ENCODE measurements at places on chromosomes 3 and 15.

DNA sequence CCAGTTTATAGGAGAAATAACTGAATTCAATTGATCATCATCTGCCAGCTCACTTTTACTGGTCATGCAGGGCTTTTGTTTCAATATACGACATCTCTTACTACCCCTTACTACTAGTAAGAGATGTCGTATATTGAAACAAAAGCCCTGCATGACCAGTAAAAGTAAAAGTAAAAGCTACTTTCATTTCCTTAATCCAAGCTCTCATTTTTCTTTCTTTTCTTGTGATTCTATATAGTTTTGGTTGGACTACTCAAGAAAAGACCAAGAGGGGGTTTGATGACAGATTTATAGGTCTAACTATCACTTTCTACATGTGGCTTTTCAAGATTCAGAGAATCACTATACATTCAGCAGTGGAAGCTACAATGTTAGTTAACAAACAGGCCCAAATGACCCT lies 1237.3 kb downstream of the ROBO2 start:
- DNase-seq = no peak

DNA sequence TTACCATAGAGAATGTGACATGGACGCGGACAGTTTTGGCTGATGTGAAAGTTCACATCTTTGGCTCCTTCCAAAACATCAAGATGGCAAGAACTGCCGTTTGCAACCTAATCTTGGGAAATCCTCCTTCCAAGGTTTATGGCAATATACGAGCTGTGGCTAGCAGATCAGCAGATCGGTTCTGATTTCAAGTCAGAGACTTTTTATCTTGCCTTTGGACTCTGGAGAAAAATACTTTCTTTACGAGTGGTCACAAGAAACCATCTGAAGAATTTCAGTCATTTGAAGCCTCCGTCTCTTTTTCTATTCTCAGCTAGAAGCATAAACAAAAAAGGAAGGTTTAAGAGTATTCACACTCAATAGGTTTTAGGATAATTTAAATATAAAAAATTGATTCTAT lies 153.5 kb upstream of the MEIS2 start:
- DNase-seq = no peak

DNA sequence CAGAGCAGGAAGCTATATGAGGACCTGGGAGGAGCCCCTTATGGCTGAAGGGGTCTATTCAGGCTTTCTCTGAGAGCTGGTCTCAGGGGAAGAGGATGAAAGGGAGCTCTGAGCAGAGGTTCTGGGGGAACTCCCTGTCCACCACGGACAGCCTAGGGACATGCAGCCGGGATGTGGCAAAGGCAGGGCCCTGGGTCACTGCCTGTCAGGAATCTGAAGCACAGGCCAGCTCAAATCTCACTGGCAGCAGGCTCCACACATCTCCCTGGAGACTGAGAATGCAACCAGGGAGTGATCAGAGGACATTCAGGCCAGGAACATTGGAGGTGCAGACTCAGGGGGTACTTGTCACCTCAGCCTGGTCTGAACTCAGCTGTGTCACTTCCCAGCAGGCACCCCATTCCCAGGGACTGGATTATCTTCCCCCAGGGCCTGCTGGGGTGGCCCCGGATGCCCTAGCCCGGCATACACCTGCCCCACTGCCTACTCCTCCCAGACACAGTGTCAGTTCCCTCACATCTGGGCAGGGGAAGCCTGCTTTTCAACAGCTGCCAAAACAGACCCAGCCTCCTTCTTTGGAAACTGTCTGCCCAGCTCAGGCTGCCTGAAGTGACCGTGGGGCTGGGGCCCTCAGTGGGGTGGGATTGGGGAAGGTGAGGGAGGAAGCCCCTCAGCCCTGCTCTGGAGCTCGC lies 18.3 kb upstream of the SEMA3F start:
- DNase-seq = no peak

DNA sequence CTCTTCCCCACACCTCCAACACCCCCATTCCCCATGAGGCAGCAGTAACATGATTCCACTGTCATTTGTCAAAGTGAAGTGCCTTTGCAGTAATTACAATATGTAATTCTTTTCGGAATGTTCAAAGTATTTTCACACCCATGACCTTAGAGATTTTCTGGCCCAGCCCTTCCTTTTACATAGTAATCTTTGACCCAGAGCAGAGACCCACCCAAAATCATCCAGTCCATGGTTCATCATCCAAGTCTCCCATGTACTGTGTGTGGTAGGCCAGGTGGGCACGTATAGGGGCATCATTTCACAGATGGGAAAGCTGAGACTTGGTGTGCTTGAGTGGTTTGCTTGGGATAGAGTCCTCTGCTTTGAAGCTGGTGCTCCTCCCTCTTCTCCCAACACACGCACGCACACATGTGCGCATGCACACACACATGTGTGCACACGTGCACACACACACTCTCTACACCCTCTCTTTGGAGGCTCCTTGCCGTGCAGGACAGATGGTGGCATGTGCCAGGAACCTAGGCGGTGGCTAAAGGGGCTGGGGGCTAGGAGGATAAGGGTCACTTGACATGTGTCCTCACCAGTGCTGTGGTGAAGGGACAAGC lies 284.7 kb upstream of the ROPN1 start:
- DNase-seq = no peak

DNA sequence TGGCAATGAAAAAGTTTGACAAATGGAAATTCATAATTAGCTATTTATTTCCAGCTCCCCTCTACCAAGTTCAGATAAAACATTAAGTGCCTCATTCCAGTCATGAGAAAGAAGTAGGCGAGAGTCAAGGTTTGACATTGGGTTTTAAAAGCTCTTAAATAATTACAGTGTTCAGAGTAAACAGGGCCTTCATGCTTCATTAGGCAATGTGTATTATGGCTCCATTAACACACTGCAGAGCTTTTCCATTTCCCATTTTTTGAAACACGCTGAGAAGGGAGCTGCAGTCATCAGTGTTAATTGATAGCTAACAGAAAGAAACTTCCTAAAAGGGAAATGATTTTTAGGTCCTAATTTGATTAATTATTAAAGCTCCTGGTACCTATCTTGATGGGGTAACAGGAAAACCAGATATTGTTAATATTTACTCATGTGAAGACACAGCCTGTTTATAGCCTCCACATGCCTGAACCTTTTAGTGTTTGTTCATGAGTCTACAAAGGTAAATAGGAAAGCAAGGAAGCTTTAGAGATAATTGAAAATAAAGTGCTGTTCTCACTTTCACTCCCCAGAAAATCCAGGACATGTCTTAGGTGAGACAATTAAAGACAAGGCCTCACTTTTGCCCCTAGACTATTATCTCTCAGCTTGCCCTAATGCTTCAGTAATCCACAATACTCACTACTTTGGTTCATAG lies 28.7 kb downstream of the SST start:
- no peak for DNase-seq

- DNase-seq = no peak
Observed at GRCh38 chr3:160886421-160886820, 130.4 kb downstream of the PPM1L start.

- no peak for DNase-seq
Observed at GRCh38 chr3:34360713-34361112, 562.3 kb downstream of the PDCD6IP start.

Data from AG09319 (cell line).